T-helper 9 cell (primary cell): ENCODE measurements at places on chromosomes 2 and 18.

GRCh38 chr2:120480903-120481445 is 135.0 kb downstream of the INHBB start:
- DNase-seq: no peak

DNA sequence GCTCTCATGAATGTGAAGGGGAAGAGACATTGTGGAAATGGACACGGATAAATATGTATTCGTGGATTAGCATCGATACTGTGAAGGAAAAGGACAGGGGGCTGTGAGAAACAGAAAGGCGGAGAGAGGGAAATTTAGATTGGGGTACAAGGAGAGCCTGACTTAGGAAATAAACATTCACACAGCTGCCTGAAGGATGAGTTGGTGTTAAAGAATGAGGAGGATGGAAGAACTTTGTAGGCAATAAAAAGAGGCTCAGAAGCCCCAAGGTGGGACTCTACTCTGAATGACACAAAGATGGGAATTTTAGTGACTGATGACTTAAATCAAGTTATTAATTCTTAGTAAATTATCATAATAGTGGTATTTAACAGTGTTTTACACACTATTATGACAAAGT is 10.1 kb downstream of the MYO1B start:
- DNase-seq: no peak

DNA sequence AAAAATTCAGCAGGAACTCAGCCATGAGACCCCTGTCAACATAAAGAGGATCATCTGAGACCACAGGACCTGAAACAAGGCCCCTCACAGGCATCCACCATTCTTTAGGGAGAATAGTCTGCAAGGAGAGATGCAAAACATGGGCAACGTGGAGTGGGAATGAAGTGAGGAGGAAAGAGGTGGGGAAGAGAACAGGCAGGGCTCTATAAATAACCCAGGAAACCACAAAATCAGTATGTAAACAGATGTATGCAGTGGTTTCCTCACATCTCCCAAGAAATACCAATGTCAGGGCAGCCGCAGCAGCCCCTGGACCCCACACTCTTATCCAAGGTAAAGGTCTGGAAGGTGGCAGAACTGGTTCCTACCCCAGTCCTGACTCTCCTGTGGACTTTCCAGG is 168.5 kb downstream of the EN1 start:
- no peak for DNase-seq

DNA sequence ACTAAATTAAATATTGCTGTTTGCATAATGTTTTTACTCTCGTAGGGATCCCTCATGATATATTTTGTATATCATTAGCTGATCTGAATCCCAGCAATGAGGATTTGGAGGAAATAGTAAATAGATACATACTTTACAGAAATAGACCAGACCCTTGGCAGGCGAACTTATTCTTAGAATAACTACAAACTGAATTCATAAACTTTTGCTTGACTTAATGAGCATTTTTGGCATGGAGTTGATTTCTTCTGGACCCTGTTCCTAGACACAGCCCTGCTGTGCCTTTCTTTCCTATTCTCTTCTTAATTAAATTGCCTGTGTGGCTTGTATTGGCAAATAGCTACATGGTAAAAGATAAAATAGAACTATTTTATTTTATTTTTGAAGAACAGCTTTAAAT is 145.9 kb downstream of the GREB1L start:
- no peak for DNase-seq

GRCh38 chr2:25991965-25992364 is 9.7 kb upstream of the KIF3C start:
- no peak for DNase-seq

DNA sequence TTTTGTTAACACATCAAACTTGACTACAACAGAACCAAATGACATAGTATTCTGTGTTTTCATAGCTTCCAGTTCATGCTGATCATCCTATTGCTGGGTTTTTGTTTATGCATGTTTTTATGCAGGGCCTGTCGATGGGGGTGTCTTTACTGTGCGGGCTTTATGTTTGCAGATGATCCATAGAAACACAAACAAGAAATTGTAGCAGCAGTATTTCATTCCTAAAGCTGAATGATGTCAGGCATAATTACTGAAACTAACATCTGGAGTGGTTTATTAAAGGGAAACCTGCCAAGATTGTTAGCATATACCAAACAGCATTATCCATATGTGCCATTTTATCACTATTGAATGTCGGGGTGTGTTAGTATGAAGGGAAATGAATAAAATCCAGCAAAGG is 129.7 kb downstream of the PTPRM start:
- no peak for DNase-seq

- DNase-seq: no peak
Measured at GRCh38 chr2:216984937-216985336, 125.1 kb upstream of the TNP1 start.

- DNase-seq: no peak
Measured at GRCh38 chr2:132417430-132418035, 928 bp downstream of the GPR39 start.

DNA sequence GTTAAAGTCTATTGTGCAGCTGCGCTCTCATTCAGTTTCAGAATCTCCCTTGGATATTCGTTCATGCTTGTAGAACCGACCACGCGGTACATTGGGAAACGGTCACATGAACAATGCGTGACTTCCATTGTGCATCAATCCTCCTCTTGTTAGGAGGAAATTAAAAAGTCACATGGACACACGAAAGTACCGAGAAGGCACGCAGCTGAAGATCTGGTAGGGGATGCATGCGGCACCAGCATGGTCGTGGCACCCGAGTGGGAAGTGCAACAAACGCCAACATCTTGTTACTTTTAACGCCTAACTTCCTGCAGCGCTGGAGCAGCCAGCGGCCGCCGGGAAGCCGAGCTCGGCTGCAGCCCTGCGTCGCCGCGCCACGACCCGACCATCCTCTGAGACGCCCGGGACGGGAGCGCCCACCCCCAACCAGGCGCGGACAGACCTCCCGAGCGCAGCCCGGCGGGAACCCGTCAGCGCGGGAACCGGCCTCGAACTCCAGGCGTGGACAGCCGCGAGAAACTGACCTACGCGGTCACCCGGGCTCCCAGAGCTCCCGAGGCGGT is 412 bp downstream of the OSBPL1A start:
- DNase-seq: peak; percentile 13

- DNase-seq: no peak
Measured at GRCh38 chr2:136741471-136741870, 23.9 kb upstream of the THSD7B start.

- no peak for DNase-seq
Measured at GRCh38 chr2:41101281-41101680, 649.4 kb upstream of the SLC8A1 start.

GRCh38 chr2:229088517-229088913 is 182.6 kb downstream of the PID1 start:
- DNase-seq: no peak

- DNase-seq: no peak
Measured at GRCh38 chr2:187461294-187462261, 13.5 kb upstream of the CALCRL start.

GRCh38 chr18:39863916-39864315 is 2091.1 kb upstream of the PIK3C3 start:
- DNase-seq: no peak

DNA sequence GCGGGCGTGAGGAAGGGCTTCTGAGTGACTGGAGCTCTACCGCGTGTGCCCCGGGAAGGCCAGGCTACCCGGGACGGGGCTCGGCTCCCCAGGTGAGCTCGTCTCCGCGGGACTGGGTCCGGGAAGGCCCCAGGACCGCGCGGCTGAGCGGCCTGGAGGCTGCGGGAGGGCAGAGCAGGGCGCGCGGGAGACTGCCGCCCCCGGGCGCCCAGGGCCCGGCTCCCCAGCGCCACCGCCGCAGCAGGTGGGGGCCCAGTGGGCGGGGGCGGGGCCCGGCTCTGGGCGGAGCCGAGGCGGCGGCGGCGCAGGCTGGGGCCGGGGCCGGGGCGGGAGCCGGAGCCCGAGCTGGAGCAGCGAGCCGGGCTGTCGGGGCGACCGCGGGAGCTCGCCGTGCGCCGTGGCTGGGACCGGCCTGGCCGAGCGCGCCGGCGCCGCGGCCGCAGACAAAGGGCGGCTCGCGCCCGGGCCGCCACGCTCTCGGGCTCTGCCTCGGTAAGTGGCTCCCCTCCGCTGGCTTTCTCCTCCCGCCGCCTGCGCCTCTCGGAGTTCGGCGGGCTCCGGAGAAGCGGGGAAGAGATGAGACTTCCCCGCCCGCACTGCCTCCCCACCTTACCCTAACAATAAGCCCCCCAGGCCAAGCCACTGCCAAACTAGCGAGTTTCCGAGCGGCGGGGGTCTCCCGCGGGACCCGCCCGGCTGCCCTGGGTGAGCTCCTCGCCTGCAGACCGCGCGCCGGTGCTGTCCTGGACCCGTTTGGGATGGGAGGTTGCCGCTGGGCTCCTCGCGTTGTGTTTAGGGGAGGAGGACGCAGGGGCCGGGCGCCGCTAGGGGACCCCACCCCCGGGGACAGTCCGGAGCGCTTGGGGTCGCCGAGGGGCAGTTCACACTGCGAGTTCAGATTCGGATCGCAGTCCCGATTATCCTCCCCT is at the start of gene MAPK4:
Gene MAPK4, plus strand, starts transcription at position 336 of the 929 bp plus-strand sequence. CDS start 103,872 bp downstream, outside the sequence.
- no peak for DNase-seq

DNA sequence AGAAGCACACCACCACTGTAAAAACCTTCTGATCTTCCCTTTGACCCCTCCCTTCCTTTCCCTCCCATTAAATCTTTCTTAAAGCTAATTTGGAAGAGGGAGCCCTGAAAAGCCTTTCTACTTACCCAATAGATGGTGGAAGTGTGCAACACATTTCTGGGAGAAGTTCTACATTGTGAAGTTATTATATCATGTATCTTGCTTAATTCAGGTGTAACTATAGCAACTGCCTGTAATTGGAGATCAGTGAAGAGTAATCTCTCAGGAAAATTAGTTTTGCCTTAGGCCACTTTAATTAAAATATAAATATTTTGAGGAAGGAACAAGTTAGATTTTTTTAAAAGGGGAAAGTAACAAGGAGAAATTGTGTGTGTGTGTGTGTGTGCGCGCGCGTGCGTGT is 266.0 kb downstream of the SH3BP4 start:
- no peak for DNase-seq
